ENCODE measurements at places on chromosomes 12 and 14.

- no peak for DNase-seq
Observed at GRCh38 chr14:36660736-36661505, 739 bp upstream of the PAX9 start.

- DNase-seq = no peak
Observed at GRCh38 chr12:69509308-69509736, 39.1 kb downstream of the FRS2 start.

GRCh38 chr14:75279153-75279762, 630 bp downstream of the FOS start:
- DNase-seq = no peak

DNA sequence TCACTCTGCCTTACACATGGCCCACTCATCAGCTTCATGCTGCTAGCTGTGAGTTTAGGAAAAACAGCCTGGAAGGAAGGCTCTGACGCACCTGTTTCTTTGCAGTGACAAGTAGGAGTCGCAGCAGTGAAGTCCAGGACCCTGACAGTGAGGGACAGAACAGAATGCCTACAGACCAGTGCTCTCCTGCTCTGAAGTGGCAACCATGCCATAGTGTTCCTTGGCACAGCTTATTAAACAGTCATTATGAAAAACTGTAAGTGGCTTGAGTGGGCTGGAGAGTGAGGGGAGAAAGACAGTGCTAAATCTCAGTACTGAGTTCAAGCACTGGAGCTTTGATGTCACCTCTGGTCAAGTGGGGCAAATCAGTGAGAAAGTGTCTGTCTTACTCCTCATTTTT, 61.7 kb downstream of the MYRFL start:
- DNase-seq = no peak

DNA sequence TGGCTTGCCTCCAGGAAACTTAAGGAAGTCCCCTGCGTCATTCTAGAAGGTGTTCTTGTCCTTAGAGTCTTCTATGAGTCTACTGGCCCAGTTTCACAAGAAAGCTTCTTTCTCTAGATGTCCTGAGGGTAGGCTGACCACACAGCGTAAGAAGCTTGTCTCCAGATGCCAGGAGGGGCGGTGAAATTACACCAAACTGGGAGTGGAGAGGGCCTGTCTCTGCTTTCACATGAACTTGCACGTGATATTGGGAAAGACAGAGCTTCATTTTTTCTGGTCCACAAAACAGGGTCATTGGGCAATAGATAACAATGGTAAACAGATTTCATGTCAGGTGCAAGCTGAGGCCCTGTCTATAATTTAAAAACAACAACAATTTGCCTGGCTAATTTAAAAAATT, 85.7 kb upstream of the TBX3 start:
- DNase-seq = no peak

- no peak for DNase-seq
Observed at GRCh38 chr14:101963656-101964296, 597 bp upstream of the DYNC1H1 start.

GRCh38 chr14:31388687-31389413, 31.5 kb downstream of the HEATR5A start:
- no peak for DNase-seq

GRCh38 chr12:109580684-109581333, 7.2 kb downstream of the MVK start:
- no peak for DNase-seq

GRCh38 chr14:105941226-105942166, 415.1 kb downstream of the TMEM121 start:
- no peak for DNase-seq

DNA sequence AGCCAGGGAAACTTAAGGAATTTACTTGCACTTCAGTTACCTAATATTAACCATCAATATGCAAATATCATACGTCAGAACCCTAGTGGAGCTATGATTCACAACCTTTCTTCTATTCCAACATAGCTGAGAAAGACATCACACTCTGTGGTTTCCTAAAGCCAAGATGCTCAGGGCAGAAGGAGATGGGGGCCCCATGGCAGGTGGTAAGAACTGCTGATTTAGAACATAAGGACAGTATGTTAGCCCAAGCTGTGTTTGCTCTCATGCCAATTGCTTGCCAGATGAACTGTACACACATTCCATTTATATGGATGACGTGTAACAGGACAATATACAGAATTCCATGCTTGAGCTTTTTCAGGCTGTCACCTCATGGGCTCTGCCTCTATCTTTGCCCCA, 34.6 kb downstream of the HECTD4 start:
- DNase-seq = no peak

GRCh38 chr12:21444193-21445146, 7.0 kb downstream of the PYROXD1 start:
- no peak for DNase-seq

DNA sequence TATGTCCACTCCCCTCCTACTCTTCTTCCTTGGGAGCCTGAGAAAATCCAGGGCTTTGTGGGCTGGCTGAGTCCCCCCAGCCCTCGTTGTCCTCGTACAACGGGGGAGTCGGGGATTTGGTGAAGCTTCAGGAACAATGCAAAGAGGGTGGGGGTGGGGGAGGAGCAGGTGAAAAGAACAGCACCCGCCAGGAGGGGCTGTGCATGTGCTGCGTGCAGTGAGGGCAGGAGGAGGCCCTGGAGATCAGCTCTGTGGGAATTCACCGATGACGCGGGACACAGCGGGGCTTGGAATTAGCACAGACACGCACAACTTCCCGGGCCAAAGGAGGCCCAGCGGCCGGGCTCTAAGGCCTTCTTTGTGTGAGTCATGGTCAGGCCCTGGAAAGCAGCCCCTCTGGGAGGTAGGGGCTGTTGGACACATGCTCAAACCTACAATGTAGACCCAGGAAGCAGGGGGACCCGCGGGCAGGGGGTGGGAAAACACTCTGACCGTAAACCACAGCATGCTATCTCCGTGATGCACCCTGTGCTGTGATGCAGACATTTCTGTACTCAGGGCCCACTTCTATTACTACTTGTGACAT, 32.8 kb downstream of the RBM19 start:
- DNase-seq = peak; percentile 13

- no peak for DNase-seq
Observed at GRCh38 chr12:89840162-89840922, 131.7 kb upstream of the ATP2B1 start.

GRCh38 chr12:4012977-4013968, 140.1 kb upstream of the PARP11 start:
- DNase-seq = no peak

- DNase-seq = no peak
Observed at GRCh38 chr12:107325075-107325608, 231.8 kb upstream of the CRY1 start.

DNA sequence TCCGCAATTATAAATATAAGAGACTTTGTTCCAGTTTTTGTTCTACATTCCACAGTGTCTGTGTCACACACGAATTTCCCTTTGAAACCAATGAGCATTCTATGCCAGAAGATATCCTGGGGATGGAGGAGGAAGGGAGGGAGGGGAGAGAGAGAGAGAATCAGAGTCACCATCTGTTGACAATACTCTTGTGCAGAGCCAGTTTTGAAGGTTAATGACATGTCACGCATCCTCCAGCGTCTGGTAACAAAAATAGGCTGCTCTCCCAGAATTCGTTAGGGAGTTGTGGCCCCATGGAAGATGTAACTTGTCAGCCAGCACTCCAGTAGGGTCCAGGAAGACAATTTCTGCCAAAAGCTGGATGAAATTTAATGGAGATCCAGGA, 213.5 kb upstream of the KRR1 start:
- DNase-seq = peak; percentile 96

DNA sequence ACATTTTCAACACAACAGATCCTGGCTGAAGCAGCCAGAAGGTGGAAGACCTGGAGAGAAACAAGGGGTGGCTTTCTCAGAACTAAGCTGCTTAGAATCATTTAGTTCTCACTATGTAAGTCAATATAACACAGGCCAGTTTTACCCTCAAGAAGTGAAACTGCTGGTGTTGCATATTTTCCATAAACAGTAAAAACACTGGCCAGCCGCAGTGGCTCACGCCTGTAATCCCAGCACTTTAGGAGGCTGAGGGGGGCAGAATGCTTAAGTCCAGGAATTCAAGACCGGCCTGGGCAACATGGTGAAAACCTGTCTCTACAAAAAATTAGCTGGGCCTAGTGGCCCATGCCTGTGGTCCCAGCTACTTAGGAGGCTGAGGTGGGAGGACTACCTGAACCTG, 11.6 kb downstream of the STX2 start:
- DNase-seq = no peak

DNA sequence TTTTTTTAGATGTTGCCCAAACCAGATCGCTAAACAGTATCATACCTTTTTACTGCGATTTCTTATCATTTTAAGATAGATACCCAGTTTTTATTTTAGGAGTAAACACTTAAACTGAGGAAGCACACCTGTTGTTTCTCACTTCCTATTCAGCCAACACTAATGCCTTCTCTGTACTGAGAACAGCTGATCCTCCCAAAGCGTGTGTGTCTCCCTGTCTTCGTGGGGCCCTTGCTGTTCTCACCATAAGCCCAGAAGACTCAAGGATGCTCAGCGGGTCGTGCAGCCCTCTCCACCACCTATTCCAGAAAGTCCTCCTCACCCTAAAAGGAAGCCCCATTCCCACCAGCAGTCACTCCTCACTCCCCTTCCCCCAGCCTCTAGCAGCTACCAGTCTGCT, 14.8 kb downstream of the PPP2R5C start:
- no peak for DNase-seq

DNA sequence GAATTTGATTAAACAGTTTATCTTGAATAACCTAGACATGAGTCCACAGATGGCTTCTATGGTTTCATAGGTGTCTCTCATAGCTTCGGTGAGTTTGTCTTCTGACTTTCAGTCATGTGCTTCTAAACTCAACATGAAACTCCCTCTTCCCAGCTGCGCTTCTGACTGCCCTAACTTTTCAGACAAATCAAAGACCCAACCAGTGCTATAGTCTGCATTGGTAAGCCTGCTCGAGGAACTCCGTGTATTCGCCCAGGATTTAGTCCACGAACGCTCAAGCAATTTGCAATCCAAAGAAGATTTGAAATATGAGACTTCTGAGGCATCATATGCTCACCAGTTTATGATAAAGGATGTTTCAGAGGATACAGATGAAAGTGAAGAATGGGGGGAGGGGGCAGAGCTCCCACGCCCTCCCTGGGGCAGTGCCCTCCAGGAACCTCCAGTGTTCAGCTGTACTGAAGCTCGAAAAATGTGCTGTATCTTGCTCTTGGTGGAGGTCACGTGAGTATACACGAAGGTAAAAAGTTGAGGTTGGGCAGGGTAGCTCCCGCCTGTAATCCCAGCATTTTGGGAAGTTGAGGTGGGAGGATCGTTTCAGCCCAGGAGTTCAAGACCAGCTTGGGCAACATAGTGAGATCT, 5.2 kb upstream of the RILPL2 start:
- no peak for DNase-seq

DNA sequence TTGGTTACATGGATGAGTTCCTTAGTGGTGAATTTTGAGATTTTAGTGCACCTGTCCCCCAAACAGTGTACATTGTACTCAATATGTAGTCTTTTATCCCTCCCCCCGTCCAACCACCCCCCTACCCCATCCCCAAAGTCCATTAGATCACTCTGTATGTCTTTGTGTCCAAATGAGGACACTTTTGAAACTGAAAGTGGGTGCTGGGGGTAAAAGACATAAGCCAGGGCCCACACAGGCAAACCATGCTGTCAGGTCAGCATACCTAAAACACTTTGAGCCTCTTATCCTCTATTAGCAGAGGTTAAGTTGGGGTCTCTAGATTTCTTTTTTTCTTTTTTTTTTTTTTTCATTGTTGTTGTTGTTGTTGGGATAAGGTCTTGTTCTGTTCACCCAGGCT, 31.3 kb upstream of the KICS2 start:
- no peak for DNase-seq

GRCh38 chr12:132354982-132355680, 25.7 kb upstream of the GALNT9 start:
- no peak for DNase-seq

DNA sequence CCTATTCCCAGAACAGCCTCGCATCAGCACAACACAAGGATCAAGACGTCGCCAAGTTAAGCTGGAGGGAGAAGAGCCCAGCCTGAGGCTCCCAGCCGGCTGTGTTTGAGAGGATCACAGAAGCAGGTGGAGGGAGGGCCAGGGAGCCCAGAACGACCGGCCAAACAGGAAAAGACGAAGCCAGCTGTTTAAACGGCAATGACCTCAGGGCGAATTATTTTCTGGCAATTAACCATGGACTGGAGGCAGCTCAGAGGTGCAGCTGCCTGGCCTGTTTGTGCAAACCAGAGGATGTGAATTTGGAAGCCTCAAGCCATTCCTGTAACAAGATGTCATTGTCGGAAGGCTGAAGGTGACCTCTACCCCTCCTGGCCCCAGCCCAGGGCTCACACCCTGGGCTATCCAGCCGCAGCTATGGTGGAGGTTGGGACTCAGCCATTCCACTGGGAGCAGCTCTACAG, 175.8 kb upstream of the PRMT8 start:
- DNase-seq = no peak

DNA sequence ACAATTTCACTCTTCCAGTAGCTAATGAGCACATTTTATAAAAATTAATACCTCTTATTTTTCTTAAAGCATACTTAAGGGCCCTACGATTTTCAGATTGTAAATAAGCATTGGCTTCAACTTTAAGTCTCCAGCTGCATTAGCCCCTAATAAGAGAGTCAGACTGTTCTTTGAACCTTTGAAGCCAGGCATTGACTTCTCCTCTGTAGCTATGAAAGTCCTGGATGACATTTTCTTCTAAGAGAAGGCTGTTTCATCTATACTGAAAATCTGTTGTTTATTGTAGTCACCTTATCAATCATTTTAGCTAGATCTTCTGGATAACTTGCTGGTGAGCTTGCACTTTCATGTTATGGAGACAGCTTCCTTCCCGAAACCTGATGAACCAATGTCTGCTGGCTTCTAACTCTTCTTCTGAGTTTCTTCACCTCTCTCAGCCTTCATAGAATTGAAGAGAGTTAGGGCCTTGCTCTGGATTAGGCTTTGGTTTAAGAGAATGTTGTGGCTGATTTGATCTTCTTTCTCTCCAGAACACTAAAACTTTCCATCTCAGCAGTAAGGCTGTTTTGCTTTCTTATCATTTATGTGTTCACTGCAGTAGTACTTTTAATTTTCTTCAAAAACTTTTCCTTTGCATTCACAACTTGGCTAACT, 377.1 kb upstream of the RGS6 start:
- DNase-seq = no peak

All from GOT3 (cell line).